ENCODE measurements at places on chromosomes 2 and 18.

- DNase-seq = no peak
Measured at GRCh38 chr2:98912957-98913915, 22.8 kb downstream of the CRACDL start.

- DNase-seq = no peak
Measured at GRCh38 chr2:45570671-45571334, 40.3 kb downstream of the SRBD1 start.

DNA sequence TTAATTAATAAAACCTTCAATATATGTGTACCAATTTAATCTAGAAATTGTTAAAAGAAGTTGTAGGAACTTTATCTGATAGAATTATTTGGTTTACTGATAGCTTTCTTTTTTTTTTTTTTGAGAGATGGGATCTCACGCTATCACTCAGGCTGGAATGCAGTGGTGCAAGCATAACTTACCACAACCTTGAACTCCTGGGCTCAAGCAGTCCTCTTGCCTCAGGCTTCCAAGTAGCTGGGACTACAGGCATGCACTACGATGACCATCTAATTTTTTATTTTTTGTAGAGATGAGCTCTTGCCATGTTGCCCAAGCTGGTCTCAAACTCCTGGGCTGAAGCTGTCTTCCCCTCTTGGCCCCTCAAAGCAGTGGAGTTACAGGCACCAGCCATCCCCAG is 66.8 kb downstream of the CCDC138 start:
- no peak for DNase-seq

GRCh38 chr2:196252408-196253115 is 81.2 kb upstream of the STK17B start:
- no peak for DNase-seq

DNA sequence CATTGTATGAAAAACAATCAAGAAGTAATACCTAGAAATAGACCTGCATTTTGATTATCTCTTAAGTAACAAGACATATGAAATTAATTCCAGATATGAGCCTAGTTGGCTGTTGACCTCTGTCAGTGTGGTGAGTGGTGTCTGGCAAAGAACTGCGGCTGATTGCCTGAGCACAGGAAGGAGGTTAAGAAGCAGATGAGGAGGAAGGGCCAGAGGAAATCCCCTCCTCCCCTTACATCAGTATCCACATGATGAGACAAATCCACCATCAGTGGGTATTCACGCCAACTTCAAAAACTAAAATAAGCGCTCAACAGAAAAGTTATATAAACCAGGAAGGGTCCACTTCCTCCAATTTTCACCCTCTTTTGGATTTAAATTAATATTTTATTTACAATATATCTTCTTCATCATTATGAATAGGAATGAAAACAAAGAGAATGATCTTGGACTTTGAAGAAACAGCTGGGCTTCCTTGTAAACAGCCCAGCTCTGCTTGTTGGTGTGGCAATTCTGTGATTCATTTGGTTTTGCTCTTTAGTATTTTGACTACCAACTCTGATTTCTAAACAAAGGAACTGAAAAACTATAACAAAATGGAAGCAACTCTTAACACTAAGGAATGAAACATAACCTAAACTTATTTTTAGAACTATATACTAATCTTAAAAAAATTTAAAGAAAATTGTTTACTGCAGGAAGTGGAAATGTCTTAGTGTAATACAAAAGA is 27.3 kb downstream of the RFTN2 start:
- DNase-seq = no peak

DNA sequence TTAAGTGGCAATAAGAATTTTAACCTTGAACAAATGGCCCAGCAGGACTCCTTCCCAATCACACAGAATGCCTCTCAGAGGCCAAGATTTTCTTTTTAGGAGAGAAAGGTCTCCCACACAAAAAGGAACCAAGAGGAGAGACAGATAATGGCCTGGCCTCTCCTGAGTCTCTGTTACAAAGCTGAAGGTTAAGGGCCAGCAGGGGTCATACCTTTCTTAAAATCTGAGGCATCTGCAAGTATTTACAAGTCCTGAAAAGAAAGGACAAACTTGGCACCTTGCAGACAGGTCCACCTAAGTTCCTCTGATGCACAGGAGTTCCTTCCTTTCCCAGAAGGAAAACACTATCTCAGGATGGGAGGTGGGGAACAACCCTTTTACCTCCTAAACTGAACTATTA is 142.3 kb downstream of the TMEM163 start:
- DNase-seq = no peak

- no peak for DNase-seq
Measured at GRCh38 chr2:4053769-4054493, 350.6 kb downstream of the DCDC2C start.

DNA sequence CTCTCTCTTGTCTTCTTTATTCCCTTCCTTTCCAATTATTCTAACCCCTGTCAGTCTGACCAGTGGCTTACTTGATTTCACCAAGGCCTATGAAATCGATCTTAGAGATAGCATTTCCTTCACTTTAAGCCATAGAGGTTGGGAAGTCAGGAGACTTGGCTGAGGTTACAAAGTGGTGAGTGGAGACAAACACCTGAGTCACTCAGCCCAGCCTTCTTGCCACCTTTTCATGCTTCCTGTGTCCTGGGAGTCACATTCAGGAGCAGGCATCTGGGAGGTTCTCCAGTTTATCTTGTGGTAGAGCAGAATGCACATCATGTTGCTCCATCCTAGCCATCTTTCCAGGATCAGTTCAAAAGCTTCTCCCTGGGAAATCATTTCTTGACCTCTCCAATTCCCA is 59.1 kb downstream of the VSNL1 start:
- no peak for DNase-seq

- no peak for DNase-seq
Measured at GRCh38 chr18:67476585-67476984, 39.9 kb downstream of the DSEL start.

- no peak for DNase-seq
Measured at GRCh38 chr2:101690547-101691152, 6.9 kb upstream of the MAP4K4 start.

GRCh38 chr2:222024932-222025880 is 273.6 kb downstream of the PAX3 start:
- DNase-seq = no peak

DNA sequence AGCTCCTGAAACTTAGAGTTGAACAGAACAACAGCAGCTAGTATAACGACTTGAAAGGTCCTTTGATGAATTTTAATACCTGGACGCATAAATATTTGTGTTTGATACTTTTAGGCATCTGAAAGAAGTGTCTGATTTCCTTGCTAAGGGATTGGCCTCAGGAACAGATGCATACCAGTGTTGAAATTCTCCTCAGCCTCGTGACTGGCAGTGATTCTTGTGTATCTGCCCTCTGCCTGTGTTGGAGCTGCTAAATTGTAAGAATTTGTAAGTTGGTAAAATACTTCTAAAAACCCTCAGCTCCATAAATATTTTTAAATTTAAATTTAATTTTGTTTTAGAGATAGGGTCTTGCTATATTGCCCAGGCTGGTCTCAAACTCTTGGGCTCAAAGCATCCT is 22.4 kb upstream of the SCYGR1 start:
- DNase-seq = no peak

- DNase-seq = no peak
Measured at GRCh38 chr2:149904352-149905175, 317.0 kb upstream of the MMADHC start.

- DNase-seq = no peak
Measured at GRCh38 chr2:37816036-37816435, 109.1 kb upstream of the RMDN2 start.

DNA sequence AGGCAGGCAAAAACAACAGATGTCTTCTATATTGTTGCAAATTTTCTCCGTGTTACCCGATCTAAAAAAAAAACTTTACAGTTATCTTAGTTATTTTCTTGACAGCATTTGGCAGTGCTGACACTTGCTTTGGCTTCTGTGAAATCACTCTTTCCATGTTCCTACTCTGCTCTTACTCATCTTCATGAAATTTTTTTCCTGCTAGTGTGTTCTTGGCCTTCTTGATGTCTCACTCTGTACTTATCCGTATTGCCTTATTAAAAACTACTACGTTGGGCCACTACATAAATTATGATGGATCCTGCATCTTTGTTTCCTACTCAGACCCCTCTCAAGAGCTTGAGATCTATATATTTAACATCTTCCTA is 134.4 kb downstream of the IKZF2 start:
- no peak for DNase-seq

DNA sequence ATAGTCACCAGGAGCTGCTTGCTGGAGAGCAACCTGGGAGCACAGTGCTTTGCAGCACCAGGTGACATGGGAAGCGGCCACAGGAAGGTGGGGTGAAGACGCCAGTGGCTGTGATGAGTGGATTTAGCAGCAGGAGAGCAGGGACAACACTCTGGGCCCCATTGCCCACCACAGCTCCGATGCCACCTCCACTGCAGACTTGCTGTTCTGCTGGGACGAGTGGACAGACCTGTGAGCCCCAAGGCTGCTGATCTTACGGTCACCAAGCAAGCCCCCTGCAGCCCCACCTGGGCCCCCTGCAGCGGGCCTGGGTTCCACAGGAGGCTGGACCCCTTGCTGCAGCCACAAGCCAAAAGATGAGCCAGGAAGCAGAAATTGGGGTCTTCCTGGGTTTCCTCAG is 73.7 kb downstream of the CTIF start:
- DNase-seq = no peak

- no peak for DNase-seq
Measured at GRCh38 chr18:32295604-32296003, 105.8 kb downstream of the MEP1B start.

DNA sequence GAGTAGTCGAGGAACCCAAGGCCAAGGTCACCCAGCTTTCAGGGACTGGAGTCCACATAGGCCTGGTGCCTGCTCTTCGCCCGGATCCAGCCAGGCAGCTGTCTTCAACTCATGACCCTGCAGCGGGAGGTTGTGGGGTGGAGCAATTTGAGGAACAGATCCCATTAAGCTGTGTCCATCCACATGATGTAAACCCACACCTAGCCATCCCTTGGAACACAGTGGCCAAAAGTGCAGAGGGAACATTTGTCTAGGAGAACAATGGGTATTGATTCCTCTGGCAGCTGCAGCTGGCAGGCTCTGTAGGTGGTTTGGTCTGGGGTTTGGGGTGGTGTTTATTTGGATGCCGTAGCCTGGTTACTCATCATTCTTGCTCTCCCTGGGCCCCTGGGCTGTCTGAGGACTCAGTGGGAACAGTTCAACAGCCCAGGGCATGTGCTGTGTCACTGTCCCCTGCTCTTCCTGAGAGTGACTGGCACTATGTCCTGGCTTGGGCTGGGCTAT is 99.4 kb downstream of the TFCP2L1 start:
- no peak for DNase-seq

DNA sequence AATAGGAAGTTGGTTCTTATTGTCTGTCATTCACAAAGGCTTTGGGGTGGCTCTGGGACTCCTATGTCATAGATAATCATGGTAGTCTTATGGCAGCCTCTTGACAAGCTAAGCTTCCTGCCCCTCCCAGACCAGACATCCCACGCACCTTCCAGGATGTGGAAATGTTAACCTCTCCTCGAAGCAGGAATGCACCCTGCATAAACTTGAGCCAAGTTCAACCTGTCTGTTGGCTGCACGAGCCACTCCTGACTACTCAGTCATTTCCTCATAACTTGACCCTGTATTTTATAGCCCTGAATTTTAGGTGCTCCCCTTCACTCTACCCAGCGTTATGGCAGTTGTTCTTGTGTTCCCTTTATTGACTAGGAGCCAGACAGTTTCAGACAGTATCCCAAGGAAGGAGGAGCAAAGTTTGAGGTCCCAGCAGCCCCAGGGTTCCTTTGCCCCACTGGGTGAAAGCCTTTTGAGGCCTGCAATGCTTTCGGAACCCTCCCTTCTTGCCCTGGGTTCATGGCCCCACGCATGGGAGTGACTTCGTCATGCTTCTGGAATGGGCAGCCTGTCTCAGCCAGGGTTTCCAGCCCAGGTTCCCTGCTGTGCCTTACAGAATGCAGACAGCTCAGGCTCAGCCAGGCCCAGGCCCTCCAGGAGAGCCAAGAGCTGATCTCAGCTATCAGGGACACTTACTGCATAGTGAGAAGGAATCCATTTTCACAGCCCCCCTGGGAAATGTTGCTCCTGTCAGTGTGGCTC is 15.6 kb upstream of the INO80C start:
- DNase-seq = no peak

DNA sequence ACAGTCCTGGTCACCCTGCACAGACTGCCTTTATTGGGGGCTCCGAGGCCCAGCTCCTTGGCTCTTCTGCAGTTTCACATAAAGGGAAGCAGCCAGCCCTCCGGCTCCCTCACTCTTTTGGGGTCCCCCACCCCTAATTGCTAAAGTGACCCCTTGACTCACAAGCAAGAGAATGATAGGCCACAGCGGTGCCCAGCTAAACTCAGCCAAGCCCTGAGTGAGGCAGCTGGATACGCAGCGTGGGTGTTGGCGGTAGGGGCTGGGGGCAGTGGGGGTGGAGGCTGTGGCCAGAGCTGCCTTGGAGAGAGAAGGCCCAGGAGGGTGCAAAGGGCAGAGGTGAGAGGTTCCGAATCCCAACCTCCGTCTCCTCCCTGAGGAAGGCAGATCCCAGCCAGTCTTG is 25.5 kb upstream of the ALPP start:
- no peak for DNase-seq

DNA sequence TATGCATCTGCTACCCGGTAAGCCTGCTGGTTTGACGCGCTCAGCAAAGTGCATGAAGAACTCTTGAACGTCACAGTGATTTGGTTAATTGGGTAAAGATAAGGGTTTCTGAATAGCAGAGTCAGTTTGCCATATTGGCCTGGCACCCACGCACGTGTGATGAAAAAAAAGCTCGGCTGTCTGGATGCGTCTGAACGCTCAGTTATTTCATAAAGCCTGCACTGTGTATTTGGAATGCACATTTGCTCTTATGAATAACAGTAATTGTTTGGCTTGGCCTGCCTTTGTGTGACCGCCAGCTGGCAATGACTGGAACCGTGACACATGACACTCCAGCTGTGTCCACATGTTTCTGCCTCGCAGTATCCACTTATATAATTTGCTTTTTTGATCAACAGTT is 129.2 kb upstream of the MEIS1 start:
- DNase-seq = no peak

DNA sequence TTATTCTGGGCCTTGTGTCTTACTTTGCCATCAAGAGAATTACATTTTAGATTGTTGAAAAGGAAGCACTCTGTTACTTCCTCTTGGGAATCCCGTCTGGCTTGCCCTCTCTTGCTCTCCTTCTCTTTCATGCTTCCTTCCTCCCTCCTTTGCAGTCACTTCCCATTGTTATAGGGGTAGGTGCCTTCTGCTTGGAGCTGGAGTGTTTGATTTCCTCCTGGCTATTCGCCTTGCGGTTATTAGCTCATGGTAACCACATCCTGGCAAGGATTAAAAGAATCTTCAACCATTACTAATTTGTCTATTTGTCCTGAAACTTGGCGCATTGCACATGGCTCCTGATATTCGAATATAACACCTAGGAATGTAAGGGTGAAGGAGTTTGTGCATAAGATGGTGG is 115.0 kb downstream of the CERS6 start:
- no peak for DNase-seq

Measured in stimulated activated CD8-positive, alpha-beta memory T cell treated with anti-CD3 and anti-CD28 coated beads, Interleukin-15, amount 100 ng/mL, for 1 hour (primary cell).